ENCODE measurements at places on chromosomes 4 and X. TPM values are rescaled to one million over a fixed set of nuclear protein-coding genes. Genes with fewer than 3 reads are reported as not detected.

EDNRA gene
- polyA plus RNA-seq, result 77.5 TPM

ADH1B gene
- polyA plus RNA-seq, result 20.9 TPM

RS1 gene
- polyA plus RNA-seq, result 0.12 TPM

UGT2A1 gene
- 3.7 TPM for polyA plus RNA-seq

FAM9C gene
- polyA plus RNA-seq, result 0.19 TPM

SGMS2 gene
- polyA plus RNA-seq, result 15.9 TPM

PAGE1 gene
- not detected for polyA plus RNA-seq

CENPVL2 gene
- 0.22 TPM for polyA plus RNA-seq

ETFDH gene
- polyA plus RNA-seq, result 34.4 TPM

UGT2B10 gene
- not detected for polyA plus RNA-seq

FGA gene
- 0.11 TPM for polyA plus RNA-seq

NIPAL1 gene
- 10.5 TPM for polyA plus RNA-seq

NRK gene
- 14.3 TPM for polyA plus RNA-seq

- no peak for DNase-seq
Observed at GRCh38 chr4:22794732-22795131, 102.0 kb downstream of the GBA3 start.

DNA sequence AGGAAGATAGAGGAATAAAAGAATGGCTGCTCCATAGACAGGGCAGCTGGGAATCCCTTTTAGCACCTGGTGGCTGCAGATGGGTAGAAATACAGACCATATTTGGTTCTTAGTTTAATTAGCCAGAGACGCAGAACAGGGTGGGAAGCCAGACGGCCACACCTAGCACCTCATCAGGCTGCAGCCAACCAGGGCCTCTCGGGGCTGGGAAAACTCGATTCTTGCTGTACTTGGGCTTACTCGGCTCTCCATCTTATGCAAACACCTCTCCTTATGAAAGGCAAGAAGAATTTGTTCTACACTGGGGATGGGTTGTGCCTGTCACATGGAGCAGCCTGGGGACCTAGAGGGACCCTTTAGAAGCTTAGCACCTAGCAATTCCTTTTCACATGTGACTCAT lies 19.7 kb downstream of the IRAK1 start:
- no peak for DNase-seq

- peak; percentile 17 for DNase-seq
Observed at GRCh38 chr4:111943796-111944203, 201.5 kb upstream of the FAM241A start.

DNA sequence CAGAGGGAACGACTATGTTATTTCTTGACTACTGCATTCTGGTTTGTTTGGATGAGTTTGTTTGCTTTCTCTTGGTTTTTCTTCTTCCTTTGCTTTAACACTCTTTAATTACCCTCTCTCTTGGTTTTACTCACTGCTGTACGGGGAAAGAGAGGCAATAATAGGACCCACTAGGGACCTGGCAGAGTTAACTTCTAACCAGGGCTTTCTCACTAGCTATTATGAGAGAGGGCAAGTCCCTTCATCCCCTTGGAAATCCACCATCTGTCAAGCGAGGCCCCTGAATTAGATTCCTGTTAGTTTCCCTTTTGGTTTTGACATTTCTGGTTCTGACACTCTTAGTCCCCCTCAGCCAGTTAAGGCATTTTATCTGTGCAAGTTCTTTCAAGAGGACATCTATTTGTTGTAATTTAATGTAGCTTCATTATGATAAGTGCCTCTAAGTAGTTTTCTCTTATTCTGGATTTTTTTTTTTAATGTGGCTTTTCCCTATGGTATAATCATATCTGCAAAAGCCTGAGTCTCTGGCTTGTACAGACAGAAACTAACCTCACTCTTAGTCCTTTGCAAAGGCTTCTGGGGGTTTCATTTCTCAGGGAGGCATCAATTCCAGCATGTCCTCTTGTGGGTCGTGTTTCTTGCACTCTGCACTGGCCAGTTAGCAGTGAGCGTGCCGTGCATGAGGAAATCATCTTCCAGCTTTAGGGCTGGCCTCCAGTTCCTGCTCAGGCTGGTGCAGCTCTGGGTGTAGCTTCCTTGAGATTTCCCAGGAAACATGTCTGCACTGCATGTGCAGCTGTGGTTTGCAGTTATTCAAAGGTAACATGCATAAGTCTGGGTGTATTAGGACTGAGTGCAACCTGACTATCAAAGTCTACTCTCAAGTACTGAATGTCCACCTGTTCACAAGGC lies 221.3 kb downstream of the STIM2 start:
- DNase-seq, result no peak

- DNase-seq, result no peak
Observed at GRCh38 chrX:13697976-13698375, 9.0 kb downstream of the RAB9A start.

DNA sequence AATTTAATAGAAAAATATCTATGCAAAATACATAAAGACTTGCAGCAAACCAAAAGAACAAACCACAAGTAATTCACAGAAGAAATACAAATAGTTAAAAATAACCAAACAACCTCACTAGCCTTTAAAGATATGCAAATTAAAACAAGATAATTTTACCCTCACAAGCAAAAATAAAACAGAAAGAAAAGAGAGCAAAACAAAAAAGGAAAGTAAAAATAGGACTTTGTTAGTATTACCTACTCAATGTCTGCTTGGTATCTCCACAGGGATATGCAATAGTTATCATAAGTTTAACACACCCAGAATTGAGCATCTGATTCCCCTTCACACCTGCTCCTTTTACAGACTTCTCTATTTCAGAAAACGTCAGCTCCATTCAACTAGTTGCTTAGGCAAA lies 737.5 kb upstream of the MAGEB2 start:
- no peak for DNase-seq

- DNase-seq, result no peak
Observed at GRCh38 chr4:150068300-150068960, 9.8 kb upstream of the DCLK2 start.

DNA sequence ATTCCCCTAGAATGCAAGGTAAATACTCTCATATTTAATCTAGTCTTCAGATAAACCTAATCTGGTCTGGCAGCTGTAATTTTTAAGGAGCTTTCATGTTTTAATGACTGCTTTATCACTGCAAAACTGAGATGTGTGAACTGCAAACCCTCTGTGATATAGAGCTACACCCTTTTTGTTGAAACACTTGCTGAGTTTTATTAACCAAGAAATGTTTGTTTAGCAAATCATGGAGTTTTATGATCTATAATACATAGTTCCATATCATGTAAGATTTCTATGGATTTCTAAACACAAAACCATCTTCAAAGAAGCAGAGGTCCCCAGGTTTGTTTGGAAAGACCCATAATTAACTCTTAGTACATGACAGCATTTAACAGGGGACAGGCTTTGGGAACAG lies 126.4 kb downstream of the BTC start:
- no peak for DNase-seq

DNA sequence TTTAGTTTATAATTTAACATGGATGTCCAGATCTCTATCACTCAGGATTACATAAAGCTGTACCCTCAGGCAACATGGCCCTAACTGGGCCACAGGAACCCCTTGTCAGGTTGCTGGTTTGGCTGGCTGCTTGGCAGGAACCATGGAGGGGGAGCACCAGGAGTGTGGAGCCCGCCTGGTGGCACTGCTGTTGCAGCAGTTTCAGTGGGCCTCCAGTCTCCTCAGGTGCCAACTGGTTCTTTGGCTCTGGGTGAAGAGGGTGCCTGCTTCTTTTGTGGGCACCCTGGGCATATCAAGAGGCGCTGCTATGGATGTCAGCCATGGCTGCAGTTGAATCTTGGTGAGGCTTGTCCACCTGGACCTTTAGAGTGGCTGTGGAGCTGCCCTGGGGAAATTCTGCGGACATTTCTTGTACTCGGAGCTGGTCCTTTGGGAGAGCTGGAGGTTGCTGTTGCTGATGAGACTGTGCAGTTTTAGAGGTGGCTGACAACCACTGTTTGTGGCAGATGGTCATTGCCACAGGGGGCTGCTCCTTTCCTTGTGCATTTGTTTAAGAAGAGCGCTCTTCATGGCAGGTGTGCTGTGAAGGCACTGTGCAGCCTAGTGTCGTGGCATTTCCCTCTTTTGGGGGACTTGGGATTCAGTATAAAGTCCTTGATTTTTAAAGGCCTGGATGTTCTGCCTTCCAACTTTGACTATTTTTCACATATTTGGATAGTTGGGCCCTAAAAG lies 10.3 kb upstream of the SMIM14 start:
- no peak for DNase-seq

- no peak for DNase-seq
Observed at GRCh38 chr4:16684097-16684496, 214.3 kb downstream of the LDB2 start.

- DNase-seq, result peak; percentile 95
Observed at GRCh38 chr4:38667085-38667893, 3.3 kb downstream of the KLF3 start.

DNA sequence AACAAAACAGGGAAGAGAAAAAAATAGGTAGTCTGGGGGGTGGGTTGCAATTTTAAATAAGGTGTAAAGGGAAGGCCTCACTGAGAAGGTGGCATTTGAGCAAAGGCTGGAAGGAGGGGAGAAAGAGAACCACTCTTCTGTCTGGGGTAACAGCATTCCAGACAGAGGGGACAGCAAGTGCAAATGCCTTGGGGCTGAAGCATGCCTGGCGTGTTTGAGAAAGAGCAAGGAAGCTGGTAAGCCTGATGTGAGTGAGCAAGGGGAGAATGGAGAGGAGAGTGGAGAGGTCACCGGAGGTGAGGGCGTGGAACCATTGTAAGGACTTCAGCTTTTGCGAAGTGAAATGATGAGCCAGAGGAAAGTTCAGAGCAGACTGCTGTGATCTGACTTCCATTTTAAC lies 19.7 kb upstream of the DOCK11 start:
- no peak for DNase-seq

GRCh38 chr4:38062088-38062775 lies 102.0 kb downstream of the PTTG2 start:
- DNase-seq, result peak; percentile 85

GRCh38 chrX:77755561-77755960 lies 30.5 kb downstream of the ATRX start:
- no peak for DNase-seq

- no peak for DNase-seq
Observed at GRCh38 chr4:47914926-47915237, 499 bp upstream of the NFXL1 start.

DNA sequence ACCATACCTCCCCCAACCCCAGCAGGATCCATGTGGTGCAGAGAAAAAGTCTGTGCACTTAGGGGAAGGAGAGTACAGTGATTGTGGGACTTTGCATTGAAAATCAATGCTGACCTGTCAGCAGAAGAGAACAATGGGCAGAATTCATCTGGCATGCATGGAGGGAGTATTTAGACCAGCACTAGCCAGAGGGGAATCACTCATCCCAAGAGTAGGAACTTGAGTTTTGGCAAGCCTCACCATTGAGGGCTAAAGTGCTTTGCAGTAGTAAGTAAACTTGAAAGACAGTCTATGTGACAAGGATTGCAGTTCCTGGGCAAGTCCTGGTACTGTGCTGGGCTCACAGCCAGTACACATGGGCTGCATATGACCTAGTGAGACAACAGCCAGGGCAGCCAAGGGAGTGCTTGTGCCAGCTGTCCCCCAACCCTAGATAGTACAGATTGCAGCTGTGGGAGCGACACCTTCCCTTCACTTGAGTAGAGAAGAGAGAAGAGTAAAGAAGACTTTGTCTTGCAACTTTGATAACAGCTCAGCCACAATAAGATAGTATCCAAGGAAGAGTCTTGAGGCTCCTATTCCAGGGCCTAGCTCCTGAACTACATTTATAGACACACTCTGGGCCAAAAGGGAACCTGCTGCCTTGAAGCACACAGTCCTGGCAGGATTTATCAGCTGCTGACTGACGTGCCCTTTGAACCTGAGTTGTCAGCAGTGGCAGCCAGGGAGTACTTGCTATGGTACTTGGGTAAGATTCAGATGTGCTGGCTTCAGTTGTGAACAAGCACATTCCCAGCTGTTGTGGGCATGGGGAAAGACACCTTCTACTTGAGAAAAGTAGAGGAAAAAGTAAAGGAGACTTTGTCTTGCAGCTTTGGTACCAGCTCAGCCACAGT lies 48.7 kb downstream of the HDX start:
- DNase-seq, result no peak

- DNase-seq, result peak; percentile 86
Observed at GRCh38 chr4:183840311-183840710, 64.8 kb upstream of the STOX2 start.

DNA sequence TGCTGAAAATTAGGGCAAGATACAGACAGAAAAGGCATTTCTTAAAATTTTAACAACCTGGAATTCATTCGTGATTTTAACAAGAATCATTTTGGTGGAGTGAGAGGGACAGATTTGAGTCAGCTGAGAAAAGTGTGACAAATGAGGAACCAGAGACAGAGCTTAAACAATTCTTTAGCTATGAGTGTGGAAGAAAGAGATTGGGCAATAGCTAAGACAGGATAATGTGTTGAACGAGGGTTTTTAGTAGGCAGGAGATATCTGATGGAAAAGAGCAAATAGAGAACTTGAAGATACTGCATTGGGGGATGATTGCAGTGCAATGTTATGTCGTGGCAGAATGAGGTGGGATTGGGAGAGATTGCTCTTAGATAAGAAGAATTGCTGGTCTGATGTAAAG lies 164.2 kb upstream of the SPRY1 start:
- no peak for DNase-seq

DNA sequence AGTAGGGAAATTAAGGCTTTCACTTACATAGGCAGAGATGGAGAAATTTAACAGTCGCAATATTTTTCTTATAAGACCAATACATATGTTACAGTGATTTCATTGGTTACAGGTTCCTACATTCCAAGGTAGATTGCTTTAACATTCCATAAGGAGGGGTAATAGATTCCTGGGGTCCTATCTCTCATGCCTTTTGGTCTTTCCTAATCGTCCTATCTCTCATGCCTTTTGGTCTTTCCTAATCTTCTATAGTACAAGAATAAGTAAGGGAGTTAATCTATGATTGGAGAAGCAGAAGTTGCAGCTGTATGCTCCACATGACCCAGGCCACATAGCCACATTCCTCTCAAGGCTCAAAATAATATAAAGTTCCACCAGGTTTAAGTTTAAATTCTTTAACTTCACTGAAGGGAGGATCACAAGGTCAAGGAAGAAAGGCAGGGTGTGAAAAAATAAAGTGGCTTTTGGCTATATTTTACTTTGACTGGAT lies 285.0 kb upstream of the BOD1L1 start:
- DNase-seq, result no peak
